Gastroesophageal sphincter (tissue), 4 donors: ENCODE measurements at places on chromosomes 11 and 22. TPM values are rescaled to one million over a fixed set of nuclear protein-coding genes. Genes with fewer than 3 reads are reported as not detected.

F2 gene
- total RNA-seq, result 0.62 TPM

RASSF7 gene
- 5.1 TPM for total RNA-seq

PKNOX2 gene
- 1.2 TPM for total RNA-seq

NAT10 gene
- 21.9 TPM for total RNA-seq

OR4D5 gene
- not detected for total RNA-seq
